ENCODE measurements at places on chromosomes 5 and 9.

DNA sequence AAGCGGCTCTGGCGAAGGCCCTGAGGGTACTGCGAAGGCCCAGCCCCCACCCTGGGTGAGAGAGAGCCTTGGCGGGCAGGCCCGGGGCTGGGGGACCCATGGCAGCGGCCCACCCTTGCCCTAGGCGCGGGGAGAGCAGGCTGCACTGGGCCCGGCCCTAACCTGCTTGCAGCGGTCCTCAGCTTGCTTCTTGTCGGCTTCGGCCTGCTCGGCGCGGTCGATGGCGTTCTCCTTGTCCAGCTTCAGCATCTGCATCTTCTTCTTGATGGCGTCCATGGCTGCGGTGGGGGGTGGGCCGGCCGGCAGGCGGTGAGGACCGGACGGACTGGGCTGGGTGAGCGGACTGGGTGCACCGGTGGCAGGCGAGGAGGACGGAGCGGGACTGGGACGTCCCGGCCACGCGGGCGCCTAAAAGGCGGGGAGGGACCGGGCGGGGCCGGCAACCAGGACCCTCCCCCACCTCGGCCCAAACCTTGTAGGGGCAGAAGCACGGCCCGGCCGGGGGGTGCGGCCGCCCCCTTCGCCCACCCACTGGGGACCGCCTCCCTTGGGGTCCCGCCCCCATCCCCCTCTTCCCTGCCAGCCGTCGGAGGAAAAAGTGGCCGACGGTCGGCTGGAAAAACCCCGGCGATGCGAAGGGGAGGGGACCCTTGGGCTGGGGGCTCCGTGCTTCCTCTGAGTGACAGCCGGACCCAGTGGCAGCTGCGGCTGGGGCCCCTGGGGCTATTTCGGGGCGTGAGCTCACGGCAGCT lies at the start of gene TPM2:
Gene TPM2 (minus strand): TSS at position 384 of the 752 bp plus-strand sequence. CDS start 108 bp downstream, at position 276.
- DNase-seq: peak; percentile 64

GRCh38 chr9:131628459-131629225 lies 83.3 kb downstream of the PRRT1B start:
- no peak for DNase-seq

DNA sequence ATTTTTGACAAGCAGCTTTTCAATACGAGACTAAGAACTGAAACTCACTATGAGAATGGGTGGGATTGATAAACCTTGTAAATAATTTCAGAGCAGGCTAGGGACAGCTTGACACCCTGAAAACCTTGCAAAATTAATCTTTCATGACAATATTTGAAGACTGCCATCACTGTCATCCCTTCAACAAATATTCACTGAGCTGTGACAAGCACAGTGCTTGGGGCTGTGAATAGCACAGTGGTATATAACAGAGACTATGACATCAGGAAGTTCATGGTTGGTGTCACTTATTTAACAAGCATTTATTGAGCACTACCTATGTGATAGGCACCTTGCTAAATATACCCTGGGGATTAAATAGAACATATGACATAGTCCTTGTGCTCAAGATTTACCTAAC lies 741.0 kb upstream of the RIOK2 start:
- no peak for DNase-seq

DNA sequence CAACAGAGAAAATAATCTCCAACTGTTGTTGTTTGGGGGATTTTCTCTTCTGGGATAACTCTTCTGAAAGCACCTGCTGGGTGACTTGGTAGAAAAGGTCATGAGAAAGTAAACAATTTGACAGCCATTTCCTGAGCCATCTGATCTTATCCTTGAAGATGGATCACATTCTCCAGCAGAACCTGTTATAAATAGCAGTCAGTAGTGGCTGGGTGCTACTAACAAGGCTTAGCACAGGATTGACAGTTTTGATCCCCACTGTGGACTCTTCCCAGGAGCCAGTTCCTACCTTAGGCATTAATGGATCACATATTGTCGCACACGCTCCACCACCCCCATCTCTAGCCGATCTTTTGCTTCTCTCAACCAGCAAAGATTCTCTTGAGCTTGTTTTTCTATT lies 220.2 kb downstream of the PLK2 start:
- no peak for DNase-seq

- no peak for DNase-seq
Measured at GRCh38 chr9:135176284-135176683, 88.8 kb downstream of the OLFM1 start.

- no peak for DNase-seq
Measured at GRCh38 chr9:110126986-110127864, 80.7 kb downstream of the C9orf152 start.

DNA sequence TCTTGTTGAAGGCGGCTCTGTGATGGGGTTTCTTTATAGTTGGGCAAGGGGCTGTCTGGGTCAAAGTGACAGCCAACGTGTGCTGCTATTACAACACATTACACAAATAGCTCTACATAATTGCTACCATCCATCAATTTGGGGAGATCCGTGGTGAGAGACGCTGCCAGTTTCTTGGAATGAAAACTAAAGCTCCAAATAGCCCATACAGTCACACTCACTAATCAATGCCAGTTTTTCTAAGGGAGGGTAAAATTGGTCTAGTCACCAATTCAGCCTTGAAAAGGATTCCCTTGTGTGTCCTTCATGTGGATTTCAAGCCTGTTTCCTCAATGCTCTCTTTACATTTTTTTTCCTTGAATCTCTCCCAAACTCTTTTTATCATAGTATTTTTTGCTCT lies 343.3 kb upstream of the KLF4 start:
- no peak for DNase-seq

- DNase-seq: no peak
Measured at GRCh38 chr5:60634051-60634450, 65.9 kb downstream of the DEPDC1B start.

- no peak for DNase-seq
Measured at GRCh38 chr5:145553177-145553576, 282.0 kb downstream of the PRELID2 start.

GRCh38 chr5:166845044-166845443 lies 1446.4 kb upstream of the WWC1 start:
- DNase-seq: peak; percentile 59

DNA sequence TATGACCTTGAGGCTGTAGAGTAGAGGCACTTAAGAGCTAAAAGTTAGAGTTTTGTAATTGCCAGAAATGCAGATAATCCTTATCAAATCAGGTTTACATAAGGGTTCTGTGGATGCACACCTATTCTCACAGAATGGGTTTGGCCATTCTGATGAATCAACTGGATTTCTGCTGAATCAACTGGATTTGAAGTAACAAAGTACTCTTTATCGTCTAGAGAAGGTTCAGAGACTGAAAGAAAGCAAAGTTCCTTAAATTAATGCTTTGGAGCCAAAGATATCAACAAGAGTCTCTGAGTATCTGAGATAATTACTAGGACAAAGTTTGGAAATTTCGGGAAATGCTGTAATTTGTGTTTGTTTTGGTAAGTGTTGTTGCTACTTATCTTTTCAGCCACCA lies 669.6 kb upstream of the ZNF608 start:
- no peak for DNase-seq

DNA sequence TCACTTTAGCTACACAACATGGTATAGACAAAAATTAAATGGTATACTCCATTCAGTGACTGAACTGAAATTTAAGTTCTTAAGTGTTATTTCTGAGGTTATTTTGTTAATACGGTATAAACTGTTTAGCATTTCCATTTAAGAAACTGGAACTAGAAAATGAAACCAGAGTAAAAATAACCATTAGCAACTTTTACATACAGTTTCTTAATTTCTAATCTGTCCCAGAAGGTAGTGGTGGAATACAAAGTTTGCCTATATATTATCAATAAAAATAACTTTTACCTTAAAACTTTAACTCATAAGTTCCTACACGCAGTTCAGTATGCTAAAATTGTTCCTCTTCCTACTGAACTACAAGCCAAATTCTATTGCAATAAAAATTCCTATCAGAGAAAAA lies 10.3 kb downstream of the GOLPH3 start:
- DNase-seq: no peak

- no peak for DNase-seq
Measured at GRCh38 chr9:8134635-8135034, 335.1 kb upstream of the DMAC1 start.

DNA sequence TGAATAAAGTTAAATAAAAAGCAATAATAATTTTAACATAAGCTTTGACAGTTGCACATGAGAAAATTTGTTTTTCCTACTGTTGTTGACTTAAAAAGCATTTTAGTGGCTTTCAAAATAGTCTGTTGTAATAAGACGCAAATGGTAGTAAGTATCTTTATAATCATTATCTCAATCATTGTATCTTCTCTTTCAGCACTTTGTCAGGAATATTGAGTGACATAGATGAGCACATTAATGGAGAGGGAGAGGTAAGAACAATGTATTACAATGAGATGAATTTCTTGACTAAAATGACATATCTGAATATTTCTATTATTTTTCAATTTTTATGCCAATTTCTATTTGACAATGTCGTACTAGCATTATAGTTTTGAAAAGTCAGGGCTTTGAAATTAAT lies 193.9 kb upstream of the MRPS30 start:
- DNase-seq: no peak

DNA sequence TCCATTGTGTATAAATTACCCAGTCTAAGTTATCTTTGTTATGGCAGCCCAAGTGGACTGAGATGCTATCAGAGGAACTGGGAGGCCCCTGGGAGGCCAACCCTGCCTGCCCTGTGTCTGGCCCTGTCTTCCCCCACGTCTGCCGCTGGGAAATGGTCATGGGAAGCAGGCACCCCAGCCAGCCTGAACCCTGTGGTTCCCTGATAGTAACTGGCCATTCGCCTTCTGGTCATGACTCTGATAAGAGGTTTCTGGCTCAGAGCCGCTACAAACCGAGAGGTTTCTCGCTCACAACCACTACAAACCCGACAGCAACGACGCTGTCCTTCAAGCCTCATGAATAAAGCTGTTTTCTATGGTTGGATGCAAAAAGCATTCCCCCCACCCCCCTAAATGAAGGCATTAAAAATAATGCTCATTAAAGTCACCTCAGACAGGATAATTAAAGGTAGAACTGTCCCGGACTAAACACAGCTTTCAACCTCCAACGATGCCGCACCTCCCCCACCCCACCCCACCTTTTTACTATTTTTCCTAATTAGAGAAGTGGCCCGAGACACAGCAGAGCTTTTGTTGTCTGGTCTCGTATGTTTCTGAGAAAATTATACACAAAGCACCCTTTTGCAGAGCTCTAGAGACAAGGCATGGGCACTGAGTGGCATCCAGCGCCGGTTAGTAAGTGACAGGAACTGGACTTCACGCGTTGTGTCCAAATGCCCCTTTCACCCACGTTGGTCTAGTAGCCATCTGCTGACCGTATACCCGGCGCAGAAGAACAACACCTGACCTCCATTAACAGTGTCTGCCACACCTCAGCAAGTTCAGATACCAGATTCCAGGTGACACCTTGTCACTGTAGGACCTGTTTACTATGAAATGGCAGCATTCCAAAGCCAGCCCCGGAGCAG lies 140.8 kb downstream of the COL23A1 start:
- no peak for DNase-seq

DNA sequence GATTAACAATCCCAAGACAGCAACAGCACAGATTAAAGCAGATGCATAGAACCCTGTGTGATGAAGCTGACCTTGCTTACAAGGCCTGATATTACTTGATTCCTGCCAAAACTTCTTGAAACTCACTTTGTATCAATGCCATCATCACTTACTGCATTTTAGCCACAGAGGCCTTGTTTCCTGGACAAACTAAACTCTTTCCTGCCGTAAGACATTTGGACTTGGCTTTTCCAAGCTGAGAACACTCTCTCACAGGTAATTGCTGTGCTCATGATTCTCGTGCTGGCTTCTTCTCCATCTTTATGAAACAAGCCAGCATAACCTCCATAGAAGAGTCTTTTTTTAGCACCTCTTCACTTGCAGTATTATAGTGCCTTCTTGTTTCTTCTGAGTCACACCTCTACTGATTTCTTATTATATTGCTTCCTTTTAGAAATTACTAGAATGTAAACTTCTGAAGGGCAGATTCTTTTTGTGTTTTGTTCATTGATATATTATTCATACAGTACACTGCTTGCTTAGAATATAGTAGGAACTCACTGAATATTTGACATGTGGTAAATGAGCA lies 456.5 kb upstream of the ZNF608 start:
- DNase-seq: no peak

DNA sequence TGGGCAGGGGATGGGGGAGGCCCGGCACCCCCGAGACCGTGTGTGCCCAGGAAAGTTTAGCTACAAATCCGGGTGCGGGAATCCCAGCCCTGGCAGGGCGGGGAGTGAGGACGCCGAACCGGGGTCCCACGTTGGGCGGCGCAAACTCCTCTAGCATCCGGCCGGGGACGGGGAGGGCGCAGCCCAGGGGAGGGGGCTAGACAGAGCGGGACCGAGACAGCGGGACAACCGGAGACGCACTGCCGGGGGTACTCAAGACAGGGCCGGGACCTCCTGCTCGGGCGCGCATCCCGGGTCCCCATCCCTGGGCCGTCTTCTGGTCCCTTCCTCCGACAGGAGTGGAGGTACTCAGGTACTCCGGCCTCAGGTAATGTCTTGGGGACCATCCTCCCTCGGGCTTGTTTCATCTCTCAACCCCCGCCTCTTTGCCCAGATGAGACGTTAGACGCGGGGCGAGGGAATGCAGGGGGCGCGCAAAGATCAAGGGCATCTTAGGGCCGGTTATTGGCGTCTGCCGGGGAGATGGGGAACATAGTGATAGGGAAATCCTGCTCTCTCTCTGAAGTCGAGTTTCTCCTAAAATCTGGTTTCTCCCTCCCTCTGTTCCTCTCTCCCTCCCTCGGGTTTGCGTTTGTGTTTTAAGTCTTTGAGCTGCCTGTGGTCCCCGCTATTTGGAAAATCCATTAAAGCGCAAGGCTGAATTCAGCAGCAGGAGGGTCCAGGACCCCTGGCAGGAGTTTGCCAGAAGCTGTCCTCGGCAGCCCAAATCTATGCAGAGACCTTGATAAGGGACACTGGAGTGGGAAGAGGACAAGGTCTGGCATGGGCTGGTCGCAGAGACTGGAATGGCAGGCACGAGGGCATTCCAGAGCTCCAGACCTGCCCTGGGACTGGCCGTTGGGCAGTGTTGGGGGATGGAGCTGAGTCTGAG lies 815 bp downstream of the PDZD2 start:
- DNase-seq: peak; percentile 30

DNA sequence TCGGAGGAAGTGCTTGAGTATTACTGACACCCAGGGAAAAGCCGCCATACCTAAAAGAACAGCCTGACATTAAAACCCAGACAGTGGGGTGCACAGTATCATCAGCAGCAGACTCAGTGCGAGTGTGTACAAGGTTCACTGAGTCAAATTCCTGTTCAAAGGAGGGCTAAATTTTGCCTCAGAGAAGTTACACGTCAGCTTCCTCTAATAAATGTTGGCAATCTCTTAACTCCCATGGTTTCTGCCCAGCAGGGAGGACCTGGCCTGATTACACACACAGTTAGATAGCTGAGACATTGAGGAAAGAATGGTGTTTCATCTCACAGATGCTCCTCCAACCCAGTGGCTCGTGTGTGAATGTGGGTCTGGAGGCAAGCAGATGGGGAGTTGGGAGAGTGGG lies 38.2 kb downstream of the NIPSNAP3B start:
- no peak for DNase-seq

GRCh38 chr5:125225424-125225823 lies 479.0 kb upstream of the ZNF608 start:
- DNase-seq: no peak

DNA sequence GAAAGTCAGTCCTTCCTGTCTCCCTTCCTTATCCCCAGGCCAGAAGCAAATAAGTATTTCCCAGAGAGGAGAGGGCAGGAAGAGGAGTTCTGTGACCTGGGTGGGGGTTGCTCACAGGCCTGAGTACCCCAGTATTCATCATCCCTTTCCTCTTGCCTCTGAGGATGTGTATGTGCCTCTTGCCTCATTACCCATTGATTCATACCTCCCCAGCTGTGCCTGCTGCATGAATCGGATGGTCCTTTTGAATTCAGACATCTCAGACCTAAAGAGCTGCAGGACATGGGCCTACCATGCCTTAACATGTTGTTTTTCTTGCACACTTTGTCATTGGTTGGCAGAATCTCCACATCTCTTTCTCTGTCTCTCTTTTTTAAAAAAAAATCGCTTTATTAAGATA lies 112.8 kb upstream of the SHB start:
- DNase-seq: no peak
